GM12878 (cell line): ENCODE measurements at places on chromosomes 6 and 20.
A peak's percentile ranks its signal among the peaks of the same experiment; 100 is the strongest.

GRCh38 chr6:150586850-150587359 is 12.8 kb upstream of the PLEKHG1 start:
- H3K4me3 ChIP-seq, result no peak overlapping the region
- no peaks in the 10 kb centered on the region for H3K36me3 ChIP-seq
- no peaks in the 10 kb centered on the region for H3K4me1 ChIP-seq
- peaks cover 5% of the 10 kb centered on the region; the same call in 1 of the 2 replicates for H3K27me3 ChIP-seq
- no peak for DNase-seq

DNA sequence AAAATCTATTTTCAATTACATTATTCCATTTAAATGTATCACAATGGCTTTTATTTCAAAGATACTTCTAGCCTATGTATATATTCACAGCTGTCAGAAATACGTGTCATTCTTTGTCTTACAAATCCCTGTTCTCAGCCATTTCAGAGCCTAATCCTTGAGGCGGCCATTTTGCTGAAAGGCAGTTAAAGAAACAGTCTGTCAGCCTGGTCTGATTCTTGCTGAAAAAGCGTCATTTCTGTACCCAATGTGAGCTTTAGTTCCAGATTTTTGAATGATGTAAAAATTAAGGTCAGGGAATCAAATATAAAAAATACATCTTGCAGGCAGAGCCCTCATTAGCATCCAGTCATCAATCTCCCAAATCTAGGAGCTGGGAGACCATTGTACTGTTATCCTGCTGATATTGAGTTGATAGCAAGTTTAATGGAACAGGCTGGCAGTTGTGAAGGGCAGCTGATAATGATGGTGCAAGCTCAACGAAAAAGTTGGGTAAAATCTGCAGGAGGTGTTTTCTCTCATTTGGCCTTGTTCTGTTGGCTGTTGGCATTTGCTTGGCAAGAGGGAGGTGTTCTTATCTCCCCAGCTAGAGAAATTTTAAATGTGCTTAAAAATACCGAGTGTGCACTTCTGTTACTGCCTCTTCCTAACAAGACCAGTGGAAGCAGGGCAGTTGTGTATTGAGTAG is 314.8 kb downstream of the SOX4 start:
- no peak overlapping the region for H3K4me3 ChIP-seq
- no peaks in the 10 kb centered on the region for H3K36me3 ChIP-seq
- no peak overlapping the region for H3K27ac ChIP-seq
- DNase-seq, result no peak
- H3K27me3 ChIP-seq, result no peaks in the 10 kb centered on the region

DNA sequence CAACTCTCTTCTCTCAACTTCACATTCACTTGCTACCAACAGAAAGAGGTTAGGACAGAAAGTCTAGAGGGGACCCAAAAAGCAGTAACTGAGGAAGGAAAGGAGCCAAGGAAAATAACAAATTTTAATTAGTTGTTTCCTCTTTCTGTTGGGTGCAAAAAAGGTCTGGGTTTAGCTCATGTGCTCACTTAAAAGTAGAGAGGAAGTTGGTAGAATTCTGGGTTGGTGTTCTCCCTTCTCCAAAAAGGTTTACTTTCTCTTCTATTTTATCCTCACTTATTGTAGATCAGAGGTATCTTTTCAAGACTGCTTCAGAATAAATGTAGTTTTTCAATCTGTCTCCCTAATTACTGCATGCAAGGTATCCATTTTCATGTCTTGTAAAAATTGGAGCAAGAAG is 42.8 kb downstream of the MAP3K7 start:
- no peaks in the 10 kb centered on the region for H3K27me3 ChIP-seq
- no peak overlapping the region for H3K27ac ChIP-seq
- no peaks in the 10 kb centered on the region; the same call in none of the 2 replicates for H3K36me3 ChIP-seq
- H3K4me1 ChIP-seq, result no peaks in the 10 kb centered on the region
- DNase-seq, result no peak

- peak; percentile 11 for DNase-seq
- peaks cover 4% of the 10 kb centered on the region for H3K36me3 ChIP-seq
- no peak overlapping the region for H3K27ac ChIP-seq
- H3K27me3 ChIP-seq, result no peaks in the 10 kb centered on the region
Observed at GRCh38 chr6:20126789-20127653, 85.2 kb downstream of the MBOAT1 start.

- no peak overlapping the region for H3K4me3 ChIP-seq
- no peaks in the 10 kb centered on the region for H3K4me1 ChIP-seq
- no peak for DNase-seq
Observed at GRCh38 chr20:50659975-50660670, 31.2 kb downstream of the RIPOR3 start.

DNA sequence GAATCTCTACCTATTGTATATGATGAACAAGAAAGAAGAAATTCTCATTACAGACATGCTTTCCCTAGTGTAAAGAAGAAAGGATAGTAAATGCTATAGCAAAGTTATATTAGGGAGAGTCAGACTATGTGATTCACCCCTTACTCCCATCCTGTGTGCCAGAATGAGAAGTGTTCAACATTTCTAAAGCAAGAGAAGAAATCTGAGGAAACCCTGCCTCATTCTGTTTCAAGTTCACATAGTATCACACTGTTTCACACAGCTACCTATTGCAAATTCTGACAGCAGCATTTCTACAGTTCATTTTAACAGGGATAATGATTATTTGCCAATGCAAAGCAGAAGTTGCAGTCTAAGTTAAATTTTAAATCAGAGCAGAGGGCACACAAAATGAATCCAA is 267.2 kb upstream of the TCF21 start:
- H3K27me3 ChIP-seq, result no peaks in the 10 kb centered on the region
- H3K36me3 ChIP-seq, result no peaks in the 10 kb centered on the region
- no peaks in the 10 kb centered on the region for H3K4me1 ChIP-seq
- H3K27ac ChIP-seq, result no peak overlapping the region
- no peak overlapping the region for H3K4me3 ChIP-seq

GRCh38 chr20:11452326-11452725 is 465.4 kb upstream of the BTBD3 start:
- no peak overlapping the region for H3K4me3 ChIP-seq
- no peaks in the 10 kb centered on the region for H3K36me3 ChIP-seq
- H3K4me1 ChIP-seq, result no peaks in the 10 kb centered on the region
- H3K27ac ChIP-seq, result no peak overlapping the region

DNA sequence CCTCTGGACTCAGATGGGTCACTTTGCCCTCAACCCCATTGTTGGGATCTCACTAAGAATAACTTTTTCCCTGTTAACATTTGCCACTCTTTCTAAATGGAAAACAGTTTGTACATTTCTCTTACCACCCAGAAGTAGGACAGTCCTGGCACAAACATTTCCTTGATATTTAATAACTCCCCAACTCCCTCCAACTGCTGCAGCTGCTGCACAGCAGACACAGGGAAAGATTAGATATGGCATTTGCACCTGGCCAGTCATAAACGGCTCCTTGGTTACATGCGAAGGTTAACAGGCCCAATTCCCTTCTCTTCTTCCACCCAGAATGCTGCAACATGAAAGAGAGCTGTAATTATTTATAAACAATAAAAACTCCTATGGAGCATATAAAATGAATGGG is 55.9 kb upstream of the SOX4 start:
- H3K4me3 ChIP-seq, result no peak overlapping the region
- no peak overlapping the region for H3K27ac ChIP-seq
- H3K36me3 ChIP-seq, result no peaks in the 10 kb centered on the region
- no peaks in the 10 kb centered on the region for H3K27me3 ChIP-seq

GRCh38 chr6:169343886-169344749 is 90.5 kb upstream of the THBS2 start:
- H3K36me3 ChIP-seq, result no peaks in the 10 kb centered on the region
- no peak overlapping the region for H3K4me3 ChIP-seq
- H3K4me1 ChIP-seq, result no peaks in the 10 kb centered on the region
- no peak overlapping the region for H3K27ac ChIP-seq
- DNase-seq, result no peak

GRCh38 chr6:14321992-14322772 is 204.6 kb downstream of the CD83 start:
- no peak overlapping the region for H3K4me3 ChIP-seq
- no peaks in the 10 kb centered on the region for H3K36me3 ChIP-seq
- DNase-seq, result no peak
- no peaks in the 10 kb centered on the region; the same call in 1 of the 2 replicates for H3K27me3 ChIP-seq
- H3K27ac ChIP-seq, result no peak overlapping the region
- no peaks in the 10 kb centered on the region for H3K4me1 ChIP-seq

DNA sequence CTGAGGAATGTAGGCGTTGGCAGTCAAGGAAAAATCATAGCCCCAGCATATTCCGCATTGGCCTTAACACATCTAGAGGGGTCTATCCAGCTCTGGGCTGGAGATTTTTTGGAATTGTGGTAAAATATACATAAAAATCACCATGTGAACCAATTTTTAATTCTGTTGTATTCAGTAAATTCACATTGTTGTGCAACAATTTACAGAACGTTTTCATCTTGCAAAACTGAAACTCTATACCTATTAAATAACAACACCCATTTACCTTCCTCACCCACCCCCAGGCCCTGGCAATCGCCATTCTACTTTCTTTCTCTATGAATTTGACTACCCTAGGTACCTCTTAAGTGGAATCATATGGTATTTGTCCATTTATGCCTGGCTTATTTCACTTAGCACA is 6.8 kb upstream of the JAG1 start:
- no peaks in the 10 kb centered on the region for H3K4me1 ChIP-seq
- H3K27me3 ChIP-seq, result no peaks in the 10 kb centered on the region; the same call in none of the 2 replicates
- H3K27ac ChIP-seq, result no peak overlapping the region
- no peaks in the 10 kb centered on the region for H3K36me3 ChIP-seq
- no peak for DNase-seq

- no peaks in the 10 kb centered on the region for H3K4me1 ChIP-seq
- no peaks in the 10 kb centered on the region for H3K27me3 ChIP-seq
- H3K36me3 ChIP-seq, result peaks cover 2% of the 10 kb centered on the region; the same call in 1 of the 2 replicates
- H3K4me3 ChIP-seq, result peak overlapping the region; percentile 84
- no peak for DNase-seq
Observed at GRCh38 chr6:153003366-153003690, 819 bp upstream of the MTRF1L start.

GRCh38 chr6:12478921-12479320 is 188.8 kb downstream of the EDN1 start:
- DNase-seq, result no peak
- no peak overlapping the region for H3K4me3 ChIP-seq
- H3K4me1 ChIP-seq, result peaks cover 8% of the 10 kb centered on the region
- H3K27me3 ChIP-seq, result no peaks in the 10 kb centered on the region

- H3K4me3 ChIP-seq, result no peak overlapping the region
- H3K27ac ChIP-seq, result no peak overlapping the region
- no peaks in the 10 kb centered on the region for H3K27me3 ChIP-seq
- no peak for DNase-seq
Observed at GRCh38 chr6:118397671-118398465, 150.2 kb upstream of the PLN start.

DNA sequence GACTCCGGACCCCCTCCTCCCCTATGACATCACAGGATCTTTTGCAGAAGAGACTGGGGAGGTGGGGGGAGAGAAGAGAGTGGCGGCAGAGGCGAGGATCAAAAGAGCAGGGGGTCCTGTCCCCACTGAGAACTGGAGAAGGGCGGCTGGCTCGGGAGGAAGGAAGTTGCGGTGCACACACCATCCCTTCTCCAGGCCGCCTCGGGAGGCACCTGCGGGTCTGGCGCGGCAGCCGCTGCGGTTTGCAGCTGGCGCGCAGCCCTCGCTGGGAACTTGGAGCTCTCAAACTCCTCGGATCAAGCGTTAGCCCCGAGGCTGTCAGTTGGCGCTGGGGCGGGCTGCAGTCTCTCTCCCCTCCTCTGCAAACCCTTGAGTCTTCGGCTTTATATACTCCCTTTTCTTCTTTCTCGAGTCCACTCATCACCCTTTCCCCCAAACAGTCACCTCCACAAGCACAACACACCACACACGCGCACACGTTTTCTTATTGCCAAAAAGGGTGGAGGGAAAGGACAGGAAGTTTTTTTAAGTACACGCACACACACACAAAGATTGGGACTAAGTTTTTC is 180.7 kb downstream of the TBXT start:
- H3K4me1 ChIP-seq, result no peaks in the 10 kb centered on the region
- H3K36me3 ChIP-seq, result no peaks in the 10 kb centered on the region
- no peak for DNase-seq
- H3K4me3 ChIP-seq, result no peak overlapping the region
- H3K27ac ChIP-seq, result no peak overlapping the region

GRCh38 chr6:114096561-114097172 is 125.7 kb upstream of the HDAC2 start:
- H3K27ac ChIP-seq, result no peak overlapping the region
- H3K36me3 ChIP-seq, result no peaks in the 10 kb centered on the region
- no peak overlapping the region for H3K4me3 ChIP-seq
- H3K27me3 ChIP-seq, result no peaks in the 10 kb centered on the region
- no peaks in the 10 kb centered on the region for H3K4me1 ChIP-seq
- DNase-seq, result no peak

DNA sequence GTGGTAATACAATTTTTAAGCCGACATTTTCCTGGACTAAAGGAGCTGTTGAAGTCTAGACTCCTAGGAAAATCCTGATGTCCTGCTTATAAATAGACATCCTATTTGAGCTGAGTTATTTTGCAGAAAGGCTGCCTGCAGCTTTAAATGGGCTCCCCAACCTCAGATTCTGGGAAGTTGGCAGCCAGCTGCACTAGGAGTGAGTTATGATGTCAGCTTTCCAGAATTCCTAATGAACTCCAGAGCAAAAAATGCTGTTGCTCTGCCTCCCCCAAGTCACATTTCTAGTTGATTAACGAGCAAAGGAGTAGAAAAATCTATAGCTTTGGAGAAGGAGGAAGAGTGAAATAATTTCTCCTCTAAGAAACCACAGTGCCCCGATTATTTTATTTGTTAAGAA is 346.3 kb upstream of the SULF2 start:
- H3K4me3 ChIP-seq, result no peak overlapping the region
- no peaks in the 10 kb centered on the region for H3K4me1 ChIP-seq
- H3K27me3 ChIP-seq, result no peaks in the 10 kb centered on the region
- no peaks in the 10 kb centered on the region for H3K36me3 ChIP-seq
- no peak for DNase-seq

DNA sequence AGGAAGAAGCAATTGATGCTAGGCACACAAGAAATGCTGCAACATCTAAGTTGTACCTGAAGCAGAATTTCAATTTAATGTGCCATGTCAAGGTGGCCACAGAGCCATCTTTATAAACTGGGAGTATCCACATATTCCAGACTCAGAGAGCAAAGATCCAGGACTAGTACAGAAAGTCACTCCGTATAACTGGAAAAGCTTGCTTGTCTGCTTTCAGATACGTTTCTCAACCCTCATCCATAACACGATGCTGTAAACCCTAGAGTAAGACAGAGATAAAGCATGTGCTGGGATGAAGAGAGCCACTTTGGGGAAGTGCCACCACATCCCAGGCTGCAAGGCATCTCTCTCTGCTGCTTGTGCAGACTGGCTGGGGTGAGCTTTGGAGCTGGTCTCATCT is 134.7 kb downstream of the PACRG start:
- no peak overlapping the region for H3K4me3 ChIP-seq
- H3K27ac ChIP-seq, result no peak overlapping the region
- no peaks in the 10 kb centered on the region for H3K4me1 ChIP-seq
